Activated naive CD4-positive, alpha-beta T cell treated with Interleukin-2 at 50 U/mL for 16 hours (primary cell): ENCODE measurements at places on chromosomes 7 and 10.

DNA sequence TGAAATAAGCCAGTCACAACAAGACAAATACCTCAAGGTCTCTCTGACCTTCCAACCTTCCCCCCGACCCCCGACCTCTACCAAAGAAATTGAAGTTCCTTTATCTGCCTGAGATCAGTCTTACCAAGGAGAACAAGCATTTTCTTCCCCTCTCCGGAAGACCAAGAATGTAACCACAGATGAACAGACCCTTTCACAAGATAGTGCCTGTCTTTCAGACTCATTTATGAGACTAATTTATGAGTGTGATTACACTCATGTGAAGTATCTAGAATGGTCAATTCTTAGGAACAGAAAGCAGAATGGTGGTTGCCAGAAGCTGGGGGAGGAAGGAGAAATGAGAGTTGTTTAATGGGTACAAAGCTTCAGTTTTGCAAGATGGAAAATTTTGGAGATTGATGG is 108.9 kb upstream of the MKLN1 start:
- no peak for DNase-seq

- DNase-seq, result no peak
Measured at GRCh38 chr7:44727937-44728262, 20.7 kb upstream of the ZMIZ2 start.

GRCh38 chr10:89302625-89303024 is 779 bp downstream of the IFIT2 start:
- DNase-seq, result no peak

GRCh38 chr7:106915873-106916272 is 50.8 kb downstream of the PIK3CG start:
- no peak for DNase-seq

GRCh38 chr10:11230498-11231167 is 213.0 kb downstream of the CELF2 start:
- no peak for DNase-seq

DNA sequence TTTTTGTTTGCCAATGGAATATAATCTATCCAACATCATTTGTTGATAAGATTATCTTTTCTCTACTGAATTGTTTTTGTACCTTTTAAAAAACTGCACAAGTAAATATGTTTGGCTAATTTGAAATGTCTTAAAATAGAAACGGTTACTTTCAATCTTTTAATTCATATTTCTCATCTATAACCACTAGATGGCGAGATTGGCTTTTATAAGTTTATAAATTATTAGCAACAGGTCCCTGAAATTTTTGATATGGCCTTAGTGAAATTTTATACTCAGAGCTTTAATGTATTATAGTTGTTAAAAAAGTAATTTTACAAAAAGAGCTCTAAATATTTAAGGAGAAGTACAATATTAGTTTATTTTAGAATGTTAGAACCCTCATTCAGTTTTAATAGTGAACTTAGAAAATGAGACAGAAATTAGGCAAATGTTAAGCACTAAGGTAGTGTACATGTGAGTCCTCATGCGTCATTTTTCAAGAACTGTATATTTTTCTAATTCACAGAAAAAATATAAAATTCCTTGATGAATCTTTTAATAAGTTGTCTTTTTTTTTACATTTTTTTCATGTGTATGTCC is 592.5 kb downstream of the ARL4A start:
- DNase-seq, result no peak

- DNase-seq, result no peak
Measured at GRCh38 chr7:42285383-42285824, 48.4 kb upstream of the GLI3 start.

DNA sequence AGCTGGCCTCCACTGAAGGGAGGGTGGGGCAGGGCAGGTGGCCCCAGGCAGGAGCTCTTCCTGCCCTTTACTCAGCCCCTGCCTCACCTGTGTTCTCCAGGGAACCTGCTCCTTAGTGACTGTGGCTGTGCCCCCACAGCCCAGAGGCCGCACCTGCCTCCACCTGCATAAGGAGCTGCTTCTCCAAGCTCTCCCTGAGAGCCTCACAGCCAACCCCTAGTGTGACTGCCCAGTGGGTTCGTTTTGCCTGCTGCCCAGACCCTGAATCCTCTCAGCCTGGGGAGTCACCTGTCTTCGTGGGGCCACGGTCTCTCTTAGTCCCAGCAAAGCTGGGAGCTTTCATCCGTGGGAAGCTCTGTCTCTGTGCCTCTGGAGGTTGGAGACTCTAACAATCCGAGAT is 94.4 kb downstream of the GLRX3 start:
- no peak for DNase-seq
